ENCODE measurements at places on chromosomes 16 and 17.

GRCh38 chr17:17886726-17887125 is 49.9 kb upstream of the SREBF1 start:
- no peak for DNase-seq

DNA sequence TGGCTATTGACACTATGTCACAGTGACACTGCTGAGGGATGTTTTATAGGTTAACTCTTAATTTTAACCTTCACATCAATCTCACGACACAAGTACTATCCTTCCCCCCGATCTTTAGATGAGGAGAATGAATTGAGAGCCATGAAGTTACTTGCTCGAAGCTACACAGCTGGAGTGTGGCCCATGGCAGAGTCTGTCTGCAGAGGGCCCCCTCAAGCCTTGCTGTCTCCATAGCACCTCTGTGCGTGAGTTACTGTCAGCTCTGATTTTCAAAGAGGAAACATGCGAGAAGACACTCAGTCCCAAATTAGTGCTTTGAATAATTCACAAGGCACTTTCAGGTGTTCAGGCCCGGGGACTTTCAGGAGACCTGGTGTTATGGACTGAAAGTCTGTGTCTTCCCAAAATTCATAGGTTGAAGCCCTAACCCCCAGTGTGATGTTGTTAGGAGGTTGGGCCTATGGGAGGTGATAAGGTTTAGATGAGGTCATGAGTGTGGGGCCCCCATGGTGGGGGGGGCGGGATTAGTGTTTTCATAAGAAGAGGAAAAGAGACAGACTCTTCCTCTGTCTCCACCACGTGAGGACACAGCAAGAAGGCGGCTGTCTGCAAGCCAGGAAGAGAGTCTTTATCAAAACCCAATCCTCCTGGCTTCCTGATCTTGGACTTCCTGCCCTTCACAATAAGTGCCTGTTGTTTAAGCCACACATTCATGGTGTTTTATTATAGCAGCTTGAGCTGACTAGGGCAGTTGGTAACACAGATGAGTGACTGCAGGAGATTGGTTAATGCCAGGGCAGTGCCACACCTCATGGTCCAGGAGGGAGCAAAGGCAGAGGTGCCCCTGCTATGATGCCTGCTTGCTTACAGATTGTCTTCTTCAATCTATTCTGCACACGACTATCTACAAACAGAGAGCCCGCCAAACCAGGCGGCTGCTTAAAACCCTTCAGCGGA is 281.8 kb downstream of the HAPSTR1 start:
- DNase-seq, result no peak

DNA sequence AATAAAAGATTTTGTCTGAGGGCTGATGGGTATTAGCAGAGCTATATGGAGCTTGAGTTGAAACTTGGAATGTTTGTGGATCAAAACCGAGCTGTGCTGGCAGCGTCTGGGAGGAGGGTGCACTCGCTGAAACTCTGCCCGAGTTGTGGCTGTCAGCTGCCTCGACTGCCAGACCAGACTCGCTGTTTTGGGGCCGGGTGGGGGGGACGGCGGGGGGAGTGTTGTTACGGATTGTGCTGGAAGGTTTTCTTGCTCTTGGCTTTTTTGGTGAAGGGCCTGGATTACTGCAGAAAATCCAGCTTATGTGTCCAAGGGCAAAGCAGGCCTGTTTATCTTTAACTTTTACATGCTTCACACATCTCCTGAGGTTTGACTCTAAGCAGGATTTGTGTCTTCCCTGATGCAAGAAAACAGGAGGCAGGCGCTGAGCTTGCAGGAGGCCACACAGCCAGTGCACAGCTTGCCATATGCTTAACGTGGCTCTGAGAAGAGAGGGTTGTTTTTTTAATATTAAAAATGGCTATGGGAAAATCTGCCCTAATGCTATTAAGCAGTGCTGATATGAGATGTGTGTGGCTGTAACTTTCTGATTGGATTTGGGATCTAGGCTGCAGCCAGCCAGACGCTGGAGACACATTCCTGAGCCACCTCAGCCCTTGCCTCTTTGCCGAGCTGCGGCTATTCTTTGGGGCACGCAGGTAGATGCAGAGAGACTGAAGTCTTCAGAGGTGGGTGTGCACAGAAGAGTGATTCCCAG is 20.5 kb upstream of the RPTOR start:
- no peak for DNase-seq

DNA sequence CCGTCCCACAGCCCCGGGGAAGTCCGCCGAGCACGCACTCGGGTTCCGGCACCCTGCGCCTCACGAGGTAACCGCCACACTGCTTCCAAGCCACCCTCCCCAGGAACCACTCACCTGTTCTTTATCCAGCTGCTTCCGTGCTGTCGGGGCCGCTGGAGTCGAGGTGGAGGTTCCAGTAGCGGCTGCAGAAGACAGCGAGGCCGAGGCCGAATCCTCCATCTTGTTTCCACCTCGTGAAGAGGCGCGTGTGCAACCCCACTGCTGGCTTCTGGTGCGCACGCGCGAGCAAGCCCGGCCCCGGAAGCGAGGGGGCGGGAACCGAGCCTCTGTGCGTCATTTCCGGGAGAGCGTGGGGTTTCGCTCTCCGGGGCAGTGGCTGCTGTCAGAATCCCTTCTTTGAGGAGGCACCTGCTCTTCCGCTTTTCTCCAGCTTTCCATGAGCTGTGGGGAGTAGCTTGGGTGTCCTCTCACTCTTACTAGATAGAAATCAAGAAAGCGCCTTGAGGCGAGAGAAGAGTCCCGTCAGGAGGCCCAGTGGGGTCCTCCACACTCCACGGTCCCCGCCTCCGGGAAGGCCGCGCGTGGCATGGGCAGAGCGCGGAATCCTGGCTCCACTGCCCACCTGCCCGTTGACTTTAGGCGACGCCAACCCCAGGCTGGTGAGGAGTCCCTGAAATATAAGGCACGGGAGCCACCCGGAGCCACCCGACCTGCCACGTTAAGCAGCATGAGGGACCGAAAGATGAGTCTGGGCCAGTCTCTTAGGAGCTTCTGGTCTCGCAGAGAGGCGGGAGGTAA is at the start of gene RSL1D1:
Gene RSL1D1 (minus strand): TSS at position 249 of the 798 bp plus-strand sequence. CDS start 30 bp downstream, at position 219.
- DNase-seq, result peak; percentile 94

DNA sequence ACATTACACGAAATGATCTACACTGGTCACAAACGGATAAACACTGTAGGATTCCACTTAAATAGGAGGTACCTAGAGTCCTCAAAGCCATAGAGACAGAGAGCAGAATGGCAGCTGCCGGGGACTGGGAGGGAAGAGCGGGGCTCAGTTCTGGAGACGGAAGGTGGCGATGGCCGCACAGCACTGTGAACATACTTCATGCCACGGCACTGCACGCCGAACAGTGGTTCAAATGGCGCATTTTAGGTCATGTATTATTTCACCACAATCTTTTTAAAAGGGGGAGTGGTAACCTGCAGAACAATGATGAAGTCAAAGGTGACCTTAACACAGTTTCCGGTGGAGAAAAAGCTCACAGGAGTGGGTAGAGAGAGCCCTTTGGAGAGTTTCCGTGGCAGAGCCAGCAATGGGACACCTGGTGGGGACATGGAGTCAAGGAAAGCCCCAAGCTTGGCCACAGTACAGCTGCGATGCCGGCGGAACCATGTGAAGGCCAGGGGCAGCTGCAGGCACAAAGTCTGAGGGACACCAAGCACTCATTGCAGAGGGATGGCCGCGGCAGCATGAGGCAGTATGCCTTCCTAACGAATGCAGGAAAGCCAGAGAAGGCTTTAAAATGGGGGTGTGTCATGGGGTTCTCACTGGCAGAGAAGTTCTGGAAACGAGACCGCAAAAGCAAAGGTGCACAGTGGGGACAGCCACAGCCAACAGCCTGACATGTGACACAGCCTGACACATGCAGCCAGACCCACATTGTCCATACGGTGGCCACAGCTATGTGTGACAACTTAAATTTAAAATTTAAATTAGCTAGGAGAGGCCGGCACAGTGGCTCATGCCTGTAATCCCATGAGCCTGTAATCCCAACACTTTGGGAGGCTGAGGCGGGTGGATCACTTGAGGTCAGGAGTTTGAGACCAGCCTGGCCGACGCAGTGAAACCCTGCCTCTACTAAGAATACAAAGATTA is 7.3 kb downstream of the FLCN start:
- no peak for DNase-seq

All from mesenchymal stem cell (in vitro differentiated cells and primary cell).